ENCODE measurements at places on chromosomes 7 and 10. TPM values are rescaled to one million over a fixed set of nuclear protein-coding genes. Genes with fewer than 3 reads are reported as not detected.

Gene PCLO
- polyA plus RNA-seq: 8.9 TPM

- no peak for DNase-seq
Observed at GRCh38 chr10:132208462-132209050, 21.8 kb downstream of the DPYSL4 start.

Gene IKZF1
- polyA plus RNA-seq: 1.5 TPM

DNA sequence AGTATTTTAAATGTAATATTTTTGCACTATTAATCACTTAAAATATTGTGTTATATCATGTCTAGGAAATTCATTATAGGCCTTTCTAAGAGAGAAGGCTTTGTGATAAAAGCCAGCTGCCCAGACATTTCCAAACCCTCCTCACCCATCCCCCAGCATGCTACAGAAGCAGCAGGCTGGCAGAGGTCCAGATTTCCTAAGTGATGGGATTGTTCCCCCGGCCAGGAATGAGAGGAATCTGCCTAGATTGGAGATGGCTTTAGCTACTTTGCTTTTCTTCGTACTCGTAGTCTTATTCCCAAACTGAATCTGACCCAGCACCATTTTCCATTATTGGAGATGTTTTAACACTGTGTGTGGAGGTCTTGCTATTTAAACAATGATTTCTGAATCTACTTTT is 29.4 kb downstream of the CDK14 start:
- DNase-seq: peak; percentile 68

GRCh38 chr10:15188603-15189002 is 20.1 kb upstream of the NMT2 start:
- no peak for DNase-seq

DNA sequence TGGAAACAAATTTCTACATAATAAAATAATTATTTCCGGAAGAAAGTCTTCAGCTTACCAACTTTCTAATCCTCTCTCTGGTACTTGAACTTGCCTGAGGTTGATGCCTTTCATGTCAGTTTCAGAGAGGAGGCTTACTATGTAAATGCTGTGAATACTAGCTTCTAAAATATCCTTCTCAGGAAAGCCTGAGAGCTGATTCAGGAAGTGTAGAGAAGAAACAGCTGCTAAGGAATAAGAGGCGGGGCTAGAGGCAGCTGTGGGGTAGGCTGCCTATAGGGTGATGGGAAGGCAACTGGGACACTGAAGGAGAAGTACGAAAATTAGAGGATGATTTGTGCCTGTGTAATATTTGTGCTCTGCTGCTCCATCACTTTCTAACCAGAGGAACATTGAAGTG is 69.3 kb downstream of the AVL9 start:
- peak; percentile 39 for DNase-seq

- DNase-seq: no peak
Observed at GRCh38 chr7:25839084-25839769, 312.8 kb upstream of the NFE2L3 start.

- DNase-seq: no peak
Observed at GRCh38 chr10:71367271-71367670, 29.4 kb upstream of the CDH23 start.

- no peak for DNase-seq
Observed at GRCh38 chr10:89164080-89164479, 43.0 kb downstream of the CH25H start.

DNA sequence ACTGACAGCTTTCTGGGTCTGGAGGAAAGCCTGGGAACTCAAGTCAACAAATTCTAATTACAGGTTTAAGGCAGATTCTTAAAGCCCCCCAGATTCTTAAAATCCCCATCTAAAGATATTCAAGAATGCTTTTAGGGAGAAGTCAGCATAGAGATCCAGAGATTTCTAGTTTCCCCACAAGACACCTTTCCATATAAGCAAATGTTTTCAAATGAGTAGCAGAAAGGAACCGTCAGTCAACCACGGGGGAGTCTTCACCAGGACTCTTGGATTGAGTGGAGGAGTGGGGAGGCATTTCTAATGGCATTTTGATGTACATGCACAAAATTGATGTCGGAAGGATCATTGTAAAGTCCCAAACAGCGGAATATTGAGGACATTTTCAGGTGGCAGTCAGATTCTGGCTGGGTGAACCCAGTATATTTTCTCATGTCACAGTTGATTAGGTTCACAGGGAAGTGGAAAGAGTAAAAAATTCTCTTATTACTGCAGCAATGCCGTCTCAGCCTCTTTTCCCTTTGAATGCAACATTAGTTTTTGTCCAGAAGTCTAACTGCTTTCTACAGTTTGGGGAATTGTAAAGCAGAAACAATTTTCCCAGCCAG is 191.7 kb upstream of the YAE1 start:
- no peak for DNase-seq

Gene PON3
- polyA plus RNA-seq: 2.3 TPM

DNA sequence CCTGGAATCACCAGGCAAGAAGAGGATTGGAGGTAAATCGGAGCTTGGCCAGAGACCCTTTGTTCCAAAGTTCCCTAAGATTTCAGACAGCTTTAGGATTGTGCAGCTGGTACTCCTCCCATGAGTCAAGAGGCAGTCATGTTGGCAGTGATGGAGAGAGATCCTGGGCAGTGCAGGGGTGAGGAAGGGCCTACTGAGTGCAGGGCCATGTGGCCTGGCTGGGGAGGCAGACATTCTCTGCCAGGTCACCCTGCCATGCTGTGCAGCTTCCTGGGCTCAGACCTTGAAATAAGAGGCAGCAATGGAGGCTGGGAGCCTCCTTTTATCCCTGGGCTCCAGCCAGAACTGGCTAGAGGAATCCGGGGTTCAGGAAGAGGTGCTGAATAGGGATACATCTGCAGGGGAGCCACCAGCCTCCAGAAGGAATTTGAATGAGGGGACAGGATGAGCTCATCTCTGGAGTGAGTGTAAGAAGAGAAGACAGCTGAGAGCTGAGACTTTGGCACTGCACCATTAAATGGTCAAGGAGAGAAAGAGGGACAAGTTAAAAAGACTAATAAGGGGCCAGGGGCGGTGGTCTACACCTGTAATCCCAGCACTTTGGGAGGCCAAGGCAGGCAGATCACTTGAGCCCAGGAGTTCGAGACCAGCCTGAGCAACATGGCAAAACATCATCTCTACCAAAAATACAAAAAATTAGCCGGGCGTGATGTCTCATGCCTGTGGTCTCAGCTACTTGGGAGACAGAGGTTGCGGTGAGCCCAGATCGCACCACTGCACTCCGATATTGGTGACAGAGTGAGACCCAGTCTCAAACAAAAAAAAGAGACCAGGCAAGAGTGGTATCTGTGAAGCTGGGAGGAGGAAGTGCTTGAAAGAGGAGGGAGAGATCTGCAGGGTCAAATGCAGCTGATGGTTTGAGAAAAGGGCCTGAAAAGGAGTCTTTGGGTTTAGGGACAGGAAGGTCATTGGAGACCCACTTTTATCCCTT is 12.0 kb downstream of the SFTPD start:
- no peak for DNase-seq

DNA sequence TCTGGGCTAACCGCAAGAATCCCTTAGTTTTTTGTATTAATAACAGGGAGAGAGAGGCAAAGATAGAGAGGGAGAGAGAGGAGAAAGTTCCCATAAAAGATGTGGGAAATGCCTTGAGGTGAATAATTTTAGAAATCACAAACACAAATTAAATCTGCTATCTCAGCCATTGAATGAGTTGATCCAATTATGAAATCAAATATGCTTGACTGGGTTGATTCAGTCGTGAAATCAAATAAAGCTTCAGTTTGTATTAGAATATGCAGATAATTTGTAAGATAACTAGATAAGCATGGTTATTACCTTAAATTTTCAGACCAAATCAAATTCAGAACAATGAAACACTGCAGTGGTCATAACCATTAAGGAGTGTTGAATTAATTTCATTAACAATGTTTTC is 68.9 kb downstream of the SEMA3A start:
- DNase-seq: no peak

DNA sequence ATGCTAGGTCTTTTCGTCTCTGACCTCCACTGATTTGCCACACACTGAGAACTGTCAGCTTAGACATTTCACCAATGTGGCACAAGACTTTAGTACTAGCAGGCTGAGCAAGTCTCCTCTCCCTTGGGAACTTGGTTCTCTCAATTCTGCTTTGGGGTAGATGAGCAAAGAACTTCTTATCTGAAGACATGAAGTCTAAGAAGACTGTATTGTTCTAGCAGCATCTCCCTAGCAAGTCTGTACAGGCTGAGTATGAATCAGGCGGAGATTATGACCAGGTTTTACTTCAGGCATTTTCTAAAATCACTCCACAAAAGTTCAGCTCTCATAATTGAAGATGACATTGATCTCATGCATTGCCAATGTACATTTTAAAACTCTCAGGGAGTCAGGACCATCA is 23.8 kb upstream of the STN1 start:
- DNase-seq: no peak

- DNase-seq: no peak
Observed at GRCh38 chr7:73705551-73705920, 13.9 kb downstream of the STX1A start.

Gene HTR5A
- polyA plus RNA-seq: not detected

Gene ADAP1
- polyA plus RNA-seq: 14.8 TPM

Gene C7orf57
- polyA plus RNA-seq: 0.89 TPM

GRCh38 chr10:73576890-73577591 is 14.1 kb downstream of the USP54 start:
- no peak for DNase-seq

Gene CLDN4
- polyA plus RNA-seq: 3.7 TPM

DNA sequence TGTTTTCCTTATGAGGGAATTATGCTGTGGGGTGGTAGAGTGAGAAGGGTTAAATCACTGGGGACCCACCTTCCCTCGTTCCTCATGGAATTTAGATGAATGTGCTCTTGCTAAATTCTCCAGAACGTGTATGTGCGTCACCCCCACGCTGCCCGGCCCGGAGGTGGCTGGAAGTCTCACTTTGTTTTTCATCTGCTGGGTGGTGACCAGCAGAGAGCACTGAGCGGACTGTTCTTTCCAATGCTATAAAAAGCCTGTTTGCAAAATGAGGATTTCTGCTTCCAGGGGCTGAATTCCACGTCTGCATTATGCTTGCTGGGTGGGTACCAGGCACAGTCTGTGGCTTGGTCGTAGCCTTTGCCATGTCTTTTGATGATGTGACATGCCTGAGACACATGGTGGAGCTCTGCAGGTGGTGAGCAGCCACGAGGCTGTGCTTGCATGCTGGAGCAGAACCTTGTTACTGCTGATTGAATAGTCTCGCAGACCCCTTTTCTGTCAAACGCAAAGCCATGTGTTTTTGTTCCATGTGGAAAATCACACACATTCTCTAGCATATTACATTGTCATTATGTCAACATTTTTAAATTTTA is 31.9 kb upstream of the INSYN2A start:
- no peak for DNase-seq

GRCh38 chr7:28179120-28180030 is 1.2 kb downstream of the JAZF1 start:
- no peak for DNase-seq

Gene ADRA2A
- 0.45 TPM for polyA plus RNA-seq

DNA sequence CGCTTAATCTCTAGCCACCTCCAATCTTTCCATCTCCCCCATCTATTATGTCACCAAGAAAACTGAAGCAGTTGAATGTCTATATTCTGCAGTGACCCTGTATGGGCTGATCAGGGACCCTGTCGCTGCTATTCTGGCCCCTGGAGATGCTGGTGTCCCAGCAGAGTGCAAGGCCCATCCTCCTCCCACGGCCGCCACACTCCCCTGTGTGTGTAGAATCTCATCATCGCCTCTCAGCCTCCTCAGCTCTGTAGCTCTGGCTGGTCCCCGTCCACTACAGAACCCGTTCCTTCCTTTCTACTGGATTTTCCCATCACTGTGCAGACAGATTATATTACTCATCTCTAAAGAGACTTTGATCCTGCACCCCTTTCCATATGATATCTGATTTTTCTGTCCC is 235.8 kb upstream of the PFKP start:
- DNase-seq: no peak

Gene SORCS3
- polyA plus RNA-seq: 4.2 TPM

DNA sequence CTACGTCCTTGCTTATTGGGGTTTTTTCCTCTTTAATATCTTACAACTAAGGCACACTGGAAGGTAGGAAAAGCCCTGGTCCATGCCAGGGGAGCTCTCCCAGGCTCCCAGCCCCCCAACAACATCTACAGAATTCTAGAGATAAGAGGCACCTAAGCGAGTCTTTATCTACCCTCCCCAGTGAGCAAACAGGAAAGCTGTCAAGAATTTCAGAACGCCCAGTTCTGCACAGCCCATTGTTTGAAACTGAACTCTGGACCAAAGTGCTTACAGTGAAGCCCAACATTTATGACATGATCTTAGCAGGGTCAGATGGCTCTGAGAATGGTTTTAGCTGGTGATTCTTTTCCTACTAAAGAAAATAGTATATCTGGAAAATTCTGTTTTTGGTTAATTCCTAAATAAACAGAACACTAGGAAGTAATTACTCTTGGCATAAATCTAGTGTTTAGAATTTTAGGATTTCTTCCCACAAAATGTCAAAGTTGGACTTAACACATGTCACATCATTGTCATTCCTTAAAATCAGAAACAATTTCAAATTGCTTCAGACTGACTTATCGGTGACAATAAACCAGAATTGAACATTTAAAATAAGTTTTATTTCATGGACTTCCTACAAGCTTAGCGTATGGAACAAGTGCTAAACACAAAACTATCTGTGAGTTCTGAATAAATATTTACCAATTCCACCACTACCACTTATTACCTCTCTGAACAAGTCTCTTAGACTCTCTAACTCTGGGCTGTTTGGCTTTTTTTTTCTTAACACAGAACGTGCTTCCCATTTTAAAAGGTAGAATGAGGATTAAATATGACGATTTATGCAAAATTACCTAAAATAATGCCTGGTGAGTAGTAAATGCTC is 31.3 kb upstream of the RNF32 start:
- no peak for DNase-seq

Gene PHYHIPL
- 19.6 TPM for polyA plus RNA-seq

GRCh38 chr7:89926701-89927100 is 227.6 kb upstream of the STEAP1 start:
- DNase-seq: no peak

DNA sequence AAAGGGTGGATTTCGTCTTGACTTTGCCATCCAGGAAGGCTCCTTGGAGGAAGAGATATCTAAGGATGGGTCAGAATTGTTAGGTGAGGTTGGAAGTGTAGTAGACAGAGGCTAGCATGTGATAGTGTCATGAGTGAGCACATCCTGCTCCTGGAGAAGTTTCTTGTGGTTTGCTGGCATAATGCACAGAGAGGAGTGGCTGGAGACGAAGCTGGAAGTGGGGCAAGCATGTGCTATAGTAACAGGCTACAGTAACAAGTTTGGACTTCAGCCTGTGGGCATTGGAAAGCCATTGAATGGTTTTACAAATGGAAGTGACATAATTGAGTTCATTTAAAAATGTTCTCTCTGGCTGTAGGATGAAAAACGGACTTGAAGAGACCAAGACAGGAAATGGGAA is 175.6 kb upstream of the VWC2 start:
- DNase-seq: no peak

Gene NRCAM
- polyA plus RNA-seq: 2.8 TPM

All from left renal pelvis (tissue), 4 donors.